ENCODE measurements at places on chromosomes 6 and 20. TPM values are rescaled to one million over a fixed set of nuclear protein-coding genes. Genes with fewer than 3 reads are reported as not detected.

The XKR7 gene
- total RNA-seq = 0.05 TPM

The C6orf58 gene
- not detected for total RNA-seq

The C6orf15 gene
- total RNA-seq = not detected

The COL9A1 gene
- total RNA-seq = 46.7 TPM

The BTNL2 gene
- total RNA-seq = not detected

DNA sequence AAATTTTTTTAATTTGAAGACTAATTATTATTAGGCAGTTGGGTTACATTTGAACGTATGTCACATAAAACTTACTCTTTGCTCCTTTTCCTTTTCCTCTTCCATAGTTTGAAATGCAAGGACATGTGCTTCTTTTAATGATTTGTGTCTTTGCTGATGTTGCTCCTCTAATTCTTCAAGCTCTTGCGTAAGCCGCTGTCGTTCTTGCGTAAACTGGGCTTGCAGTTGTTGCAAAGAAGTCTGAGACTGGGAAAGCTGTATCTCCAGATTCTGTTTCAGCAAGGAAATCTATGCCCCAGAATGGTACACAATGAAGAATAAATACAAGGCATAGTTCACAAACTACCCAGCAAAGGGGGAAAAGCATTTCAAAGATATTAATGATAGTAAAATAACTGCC lies 45.1 kb upstream of the MCM9 start:
- DNase-seq = no peak

GRCh38 chr6:13624871-13625288 lies 9.7 kb downstream of the NOL7 start:
- no peak for DNase-seq

DNA sequence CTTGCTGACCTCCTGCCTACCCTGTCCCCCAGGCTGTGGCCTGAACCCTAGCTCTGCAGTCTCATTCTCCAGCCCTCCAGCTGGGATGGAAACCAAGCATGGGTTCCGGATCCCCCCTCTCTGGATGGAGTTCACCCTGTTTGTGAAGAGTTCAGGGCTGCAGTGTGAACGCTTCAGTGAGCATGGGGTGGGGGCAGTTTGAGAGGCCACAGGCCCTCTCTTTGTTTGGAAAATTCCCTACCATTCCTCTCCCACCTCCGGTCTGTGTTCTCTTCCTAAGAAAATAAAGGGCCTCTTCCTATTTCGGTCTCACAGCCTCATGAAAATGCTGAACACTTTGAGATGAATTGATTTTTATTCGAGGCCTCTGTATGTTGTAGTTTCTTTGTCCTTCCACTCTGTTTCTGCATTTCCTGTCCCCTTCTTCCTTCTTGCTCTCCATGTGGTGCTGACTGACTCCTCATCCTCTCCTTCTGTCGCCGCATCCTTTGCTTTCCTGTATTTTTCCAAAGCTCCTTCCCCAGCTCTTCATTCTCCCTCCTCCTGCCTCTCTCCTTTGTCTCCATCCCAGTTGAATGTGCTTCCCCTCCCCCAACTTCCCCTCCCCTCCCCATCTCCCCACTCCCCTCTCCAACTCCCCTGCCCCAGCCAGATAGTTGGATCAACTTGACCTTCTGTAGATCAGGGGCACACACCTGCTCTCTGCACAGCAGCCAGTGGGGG lies 2.4 kb upstream of the KCNK5 start:
- no peak for DNase-seq

DNA sequence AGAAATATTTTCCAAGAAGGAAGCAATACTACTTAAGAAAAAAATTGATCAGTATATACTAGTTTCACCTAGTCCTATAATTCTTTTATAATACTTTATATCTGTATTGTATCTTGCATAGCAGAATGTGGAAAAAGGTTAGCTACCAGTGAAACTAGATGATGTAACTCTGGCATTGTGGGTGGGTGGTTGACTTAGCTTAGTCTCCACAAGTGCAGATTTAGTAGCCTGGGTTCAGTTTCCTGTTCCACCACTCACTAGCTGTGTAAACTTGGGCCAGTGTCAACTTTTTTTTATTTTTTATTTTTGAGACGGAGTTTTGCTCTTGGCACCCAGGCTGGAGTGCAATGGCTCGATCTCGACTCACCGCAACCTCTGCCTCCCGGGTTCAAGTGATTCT lies 2.0 kb downstream of the MUC21 start:
- no peak for DNase-seq

GRCh38 chr6:15763837-15764236 lies 101.0 kb upstream of the DTNBP1 start:
- DNase-seq = no peak

DNA sequence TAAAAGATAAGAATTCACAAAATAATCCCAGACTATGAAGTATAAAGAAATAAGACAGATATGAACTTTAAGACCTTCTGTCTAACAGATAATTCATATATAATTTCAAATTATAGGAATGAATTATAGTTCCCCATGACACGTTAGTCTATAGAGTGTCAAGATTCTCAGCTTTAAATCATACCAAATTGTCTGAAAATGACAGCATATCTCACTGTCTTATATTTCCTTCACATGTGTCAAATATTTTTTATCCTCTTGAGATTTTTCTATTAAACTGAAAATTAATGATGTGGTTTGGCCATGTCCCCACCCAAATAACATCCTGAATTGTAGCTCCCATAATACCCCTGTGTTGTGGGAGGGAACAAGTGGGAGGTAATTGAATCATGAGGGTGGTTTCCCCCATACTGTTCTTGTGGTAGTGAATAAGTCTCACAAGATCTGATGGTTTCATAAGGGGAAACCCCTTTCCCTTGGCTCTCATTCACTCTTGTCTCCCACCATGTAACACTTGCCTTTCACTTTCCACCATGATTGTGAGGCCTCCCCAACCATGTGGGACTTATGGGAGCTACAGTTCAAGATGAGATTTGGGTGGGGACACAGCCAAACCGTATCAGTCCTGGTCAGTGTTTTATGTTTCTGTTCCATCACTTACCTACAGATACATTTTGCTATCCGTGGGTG lies 825.3 kb upstream of the GJE1 start:
- DNase-seq = no peak

DNA sequence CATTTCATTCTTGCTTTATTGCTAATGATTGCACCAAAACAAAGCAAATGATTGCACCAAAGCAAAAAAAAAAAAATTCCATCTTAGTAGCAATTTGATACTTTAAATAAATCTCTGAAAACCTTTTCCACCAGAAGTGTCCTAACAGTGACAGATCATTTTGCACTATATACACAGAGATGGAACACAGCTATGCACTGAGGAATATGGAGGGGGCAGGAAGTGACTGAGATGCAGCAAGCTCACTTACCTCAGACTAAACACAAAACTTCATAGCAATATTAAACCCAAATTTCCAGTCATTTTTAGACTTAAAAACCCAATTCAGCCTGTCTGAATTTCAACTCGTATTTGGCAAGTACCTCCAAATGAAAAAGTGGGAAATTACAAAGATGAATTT lies 41.2 kb downstream of the HIVEP2 start:
- no peak for DNase-seq

GRCh38 chr20:555976-556385 lies 12.4 kb upstream of the CSNK2A1 start:
- no peak for DNase-seq

- DNase-seq = no peak
Observed at GRCh38 chr20:36818861-36819260, 45.3 kb upstream of the DSN1 start.

DNA sequence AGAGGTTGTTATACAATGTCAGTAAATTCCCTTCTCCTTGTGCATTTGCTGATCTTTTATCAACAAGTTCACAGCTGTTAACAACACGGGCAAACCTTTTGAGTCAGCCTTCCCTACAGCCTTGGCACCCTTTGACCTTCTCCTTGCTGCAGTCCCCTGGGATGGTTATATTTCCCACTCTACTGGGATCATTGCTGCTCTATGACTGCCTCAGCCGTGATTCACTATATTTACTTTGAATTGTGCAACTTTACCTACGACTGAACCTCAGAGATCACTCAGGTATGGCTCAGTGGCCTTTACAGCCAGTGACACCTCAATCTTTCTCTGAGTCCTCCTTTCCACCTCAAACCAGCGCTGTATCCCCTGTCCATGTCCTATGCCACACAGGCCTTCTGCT lies 1293.3 kb downstream of the EPHA7 start:
- DNase-seq = no peak

DNA sequence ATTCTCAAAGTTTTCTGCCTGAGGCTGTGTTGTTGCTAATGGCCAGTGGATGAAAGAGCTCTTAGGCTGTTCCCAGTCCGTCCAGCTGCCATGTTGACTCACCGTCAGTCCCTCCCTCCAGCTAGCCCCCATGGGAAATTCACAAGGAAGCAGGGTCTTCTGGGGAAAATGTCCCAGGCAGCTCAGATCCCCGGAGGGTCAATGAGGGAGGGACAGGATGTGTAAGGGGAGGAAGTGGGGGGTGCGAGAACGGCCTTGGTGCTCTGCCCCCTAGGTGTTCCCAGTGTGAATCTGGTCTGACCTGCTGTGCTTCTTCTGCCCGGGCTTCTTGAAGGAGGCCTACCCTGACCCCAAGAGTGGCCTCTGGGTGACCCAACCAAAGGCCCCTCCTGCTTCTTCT lies 65.9 kb downstream of the CEBPB start:
- no peak for DNase-seq

DNA sequence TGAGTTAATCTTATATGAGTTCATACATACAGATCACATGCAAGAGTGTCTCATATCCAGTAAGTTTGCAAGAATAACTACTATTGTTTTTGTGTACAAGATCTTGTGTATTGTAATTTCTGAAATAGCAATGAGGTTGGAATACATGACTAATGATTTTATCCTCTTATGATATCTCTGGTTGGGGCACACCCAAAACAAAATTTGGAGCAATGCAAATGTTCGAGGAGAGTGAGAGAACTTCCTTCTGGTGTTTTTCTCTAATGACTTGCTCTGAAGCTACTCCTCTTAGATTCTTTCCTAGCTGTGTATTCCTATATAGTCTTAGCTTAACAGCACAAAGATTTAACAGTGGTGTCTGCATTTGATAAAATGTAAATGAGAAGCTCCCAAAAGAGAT lies 252.5 kb downstream of the LAMA2 start:
- DNase-seq = no peak

GRCh38 chr20:59204165-59204894 lies 40.7 kb downstream of the ZNF831 start:
- no peak for DNase-seq

DNA sequence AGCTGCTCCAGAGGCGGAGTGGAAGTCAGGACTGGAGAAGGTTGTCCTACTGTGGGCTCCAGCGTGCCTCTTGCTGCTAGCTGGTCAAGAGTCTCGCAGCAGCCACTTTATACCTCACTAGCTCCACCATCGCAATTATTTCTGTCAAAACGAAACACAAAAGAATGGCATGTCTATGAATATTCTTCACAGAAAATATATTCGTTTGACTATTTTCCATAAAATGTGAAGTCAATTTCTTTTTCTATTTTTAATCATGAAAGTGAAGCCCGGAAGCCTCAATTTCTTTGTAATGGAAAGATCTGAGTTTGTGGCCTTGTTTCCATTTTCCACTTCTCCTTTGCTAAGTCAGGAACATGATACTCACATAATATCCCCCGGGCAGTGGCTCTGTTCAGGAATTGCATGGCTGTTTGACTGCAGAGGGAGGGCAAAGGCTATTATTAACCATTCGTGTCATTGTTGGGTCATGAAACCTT lies 51.7 kb downstream of the DTD1 start:
- DNase-seq = no peak

DNA sequence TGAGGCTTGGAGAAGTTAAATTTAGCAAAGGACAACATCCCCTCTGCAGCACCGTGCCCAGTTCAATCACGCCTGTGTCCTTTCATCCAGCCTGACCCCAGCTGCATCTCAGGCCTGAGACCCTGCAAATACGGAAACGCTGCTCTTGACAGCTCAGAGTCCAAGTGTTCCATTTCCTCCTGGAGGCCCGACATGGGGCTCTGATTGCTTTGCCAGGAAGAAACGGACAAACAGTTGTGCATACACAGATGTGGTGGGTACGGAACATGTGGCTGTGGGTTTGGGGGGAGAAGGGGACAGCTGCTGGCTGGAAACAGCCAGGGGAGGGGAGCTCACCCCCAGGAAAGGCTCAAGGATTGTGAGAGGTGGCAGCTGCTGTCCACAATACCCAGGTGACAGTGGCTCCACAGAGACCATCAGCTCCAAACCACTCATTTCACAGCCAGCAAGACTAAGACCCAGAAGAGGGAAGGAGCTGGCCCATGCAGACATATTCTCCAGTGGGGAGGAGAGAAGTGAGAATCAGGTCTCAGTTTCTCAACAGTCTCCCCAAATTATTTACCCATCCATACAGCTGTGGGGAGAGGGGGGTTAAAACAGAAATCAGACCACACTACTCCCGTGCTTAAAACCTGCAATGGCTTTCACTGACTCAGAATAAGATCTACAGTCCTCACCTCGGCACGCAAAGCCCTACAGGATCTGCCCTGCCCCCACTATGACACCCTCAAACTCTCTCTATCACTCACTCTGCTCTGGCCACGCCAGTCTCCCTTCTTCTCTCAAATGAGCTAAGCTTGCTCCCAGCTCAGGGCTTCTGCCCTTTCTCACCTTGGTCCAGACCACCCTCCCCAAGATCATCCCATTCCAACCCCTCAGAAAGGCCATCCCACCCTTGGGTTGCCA lies 89.1 kb downstream of the PREX1 start:
- DNase-seq = no peak

DNA sequence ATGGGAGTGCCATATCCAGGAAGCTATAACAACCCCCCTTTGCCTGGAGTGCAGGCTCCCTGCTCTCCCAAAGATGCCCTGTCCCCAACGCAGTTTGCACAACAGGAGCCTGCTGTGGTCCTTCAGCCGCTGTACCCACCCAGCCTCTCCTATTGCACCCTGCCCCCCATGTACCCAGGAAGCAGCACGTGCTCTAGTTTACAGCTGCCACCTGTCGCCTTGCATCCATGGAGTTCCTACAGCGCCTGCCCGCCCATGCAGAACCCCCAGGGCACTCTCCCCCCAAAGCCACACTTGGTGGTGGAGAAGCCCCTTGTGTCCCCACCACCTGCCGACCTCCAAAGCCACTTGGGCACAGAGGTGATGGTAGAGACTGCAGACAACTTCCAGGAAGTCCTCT lies 56.7 kb upstream of the TMEM181 start:
- no peak for DNase-seq

DNA sequence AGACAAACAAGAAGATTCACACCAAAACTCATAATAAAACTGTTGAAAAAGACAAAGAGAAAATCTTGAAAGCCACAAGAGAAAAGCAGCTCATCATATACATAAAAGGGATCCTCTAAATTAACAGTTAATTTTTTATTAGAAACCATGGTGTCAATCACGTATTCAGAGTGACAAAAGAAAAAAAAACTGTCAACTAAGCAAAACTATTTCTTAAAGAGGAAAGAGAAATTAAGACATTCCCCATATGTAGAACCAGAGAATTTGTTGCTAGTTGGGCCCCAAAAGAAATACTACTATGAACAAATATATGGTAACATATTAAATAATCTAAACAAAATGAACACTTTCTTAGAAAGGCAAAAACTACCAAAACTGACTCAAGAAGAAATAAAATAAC lies 74.3 kb upstream of the TENT5A start:
- DNase-seq = no peak

DNA sequence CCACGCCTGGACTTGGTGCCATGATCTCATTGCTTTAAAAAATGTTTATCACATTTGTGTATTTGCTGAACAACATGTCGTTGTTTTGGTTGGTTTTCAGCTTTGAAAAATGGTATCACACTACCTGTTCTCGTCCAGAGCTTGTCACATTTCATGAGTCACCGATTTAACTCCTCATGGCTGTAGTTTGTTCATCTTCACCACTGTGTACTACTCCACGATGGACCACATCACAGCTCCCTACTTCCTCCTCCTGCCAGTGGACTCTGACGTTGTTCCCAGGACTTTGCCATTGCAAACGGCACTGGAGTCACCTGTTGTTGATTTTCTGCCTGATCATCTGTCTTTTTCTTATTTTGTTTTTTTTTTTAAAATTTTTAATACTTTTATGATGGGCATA lies 157.7 kb downstream of the ERMARD start:
- no peak for DNase-seq

Data from urinary bladder (tissue), 4 donors.